ENCODE measurements at places on chromosomes 4 and X.
A peak's percentile ranks its signal among the peaks of the same experiment; 100 is the strongest.

DNA sequence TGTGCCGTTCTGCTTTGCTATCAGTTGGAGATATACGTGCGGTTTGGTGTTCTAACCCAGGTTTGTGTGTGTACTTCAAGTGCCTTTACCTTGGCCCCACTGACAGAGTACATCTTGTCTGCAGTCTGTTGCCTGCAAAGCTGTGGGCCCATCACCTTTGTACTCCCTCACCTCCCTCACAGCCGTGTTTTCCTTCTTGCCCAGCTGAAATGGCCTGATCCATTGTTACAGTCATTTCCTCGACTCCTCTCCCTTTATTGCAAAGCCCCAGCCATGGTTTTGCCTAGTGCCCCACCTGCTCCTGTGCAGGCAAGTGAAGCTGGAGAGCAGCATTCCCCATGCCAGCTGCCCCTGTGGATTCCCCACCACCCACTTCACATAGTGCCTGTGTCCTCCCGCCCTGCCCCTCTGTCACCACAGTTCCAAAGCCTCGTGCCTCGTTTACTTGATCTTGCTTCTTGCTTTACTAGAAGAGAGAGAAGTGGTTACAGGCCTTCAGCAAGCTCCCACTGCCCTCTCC is 55.2 kb upstream of the TLR2 start:
- no peak for DNase-seq

DNA sequence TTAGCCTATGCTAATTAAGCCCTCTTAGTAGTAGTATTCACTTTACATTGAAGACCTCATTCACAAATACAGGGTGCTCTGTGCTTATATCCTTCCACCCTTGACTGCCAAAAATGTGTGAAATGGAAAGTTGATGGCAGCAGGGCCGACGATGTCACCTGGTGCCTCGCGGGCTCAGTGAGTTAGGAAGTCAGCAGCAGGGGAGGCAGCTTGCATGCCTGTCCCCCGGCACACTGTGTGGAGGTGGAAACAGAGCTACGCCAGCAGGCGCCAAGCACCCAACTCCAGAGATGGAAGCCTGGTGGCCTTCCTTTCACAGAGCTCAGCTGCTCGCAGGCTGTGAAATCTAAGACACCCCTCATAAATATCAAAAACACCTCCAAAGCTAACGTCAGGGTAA is 8.4 kb downstream of the MSL3 start:
- no peak for DNase-seq

- DNase-seq, result no peak
Observed at GRCh38 chr4:40648131-40648530, 18.5 kb upstream of the RBM47 start.

DNA sequence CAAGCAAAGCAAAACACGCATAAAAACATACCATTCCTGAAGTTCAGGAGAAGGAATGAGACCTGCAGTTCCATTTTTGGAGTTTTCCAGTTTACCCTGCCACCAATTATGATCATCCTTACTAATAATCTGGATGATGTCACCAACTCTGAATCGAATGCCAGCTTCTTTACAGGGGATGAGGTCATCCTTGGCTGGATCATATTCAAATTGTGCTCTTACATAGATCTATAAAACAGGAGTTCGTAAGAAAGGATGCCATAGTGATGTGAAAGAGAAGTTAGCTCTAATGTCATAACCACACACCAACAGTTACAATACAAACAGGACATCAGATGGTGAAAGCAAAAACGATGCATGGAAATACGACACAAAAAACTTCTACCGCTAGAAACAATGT is 106.5 kb downstream of the NYX start:
- DNase-seq, result peak; percentile 18

GRCh38 chr4:142386856-142387255 is 459.2 kb downstream of the INPP4B start:
- DNase-seq, result no peak

- no peak for DNase-seq
Observed at GRCh38 chrX:20461002-20461401, 194.3 kb upstream of the RPS6KA3 start.

GRCh38 chr4:125393825-125394224 is 79.1 kb downstream of the FAT4 start:
- no peak for DNase-seq

DNA sequence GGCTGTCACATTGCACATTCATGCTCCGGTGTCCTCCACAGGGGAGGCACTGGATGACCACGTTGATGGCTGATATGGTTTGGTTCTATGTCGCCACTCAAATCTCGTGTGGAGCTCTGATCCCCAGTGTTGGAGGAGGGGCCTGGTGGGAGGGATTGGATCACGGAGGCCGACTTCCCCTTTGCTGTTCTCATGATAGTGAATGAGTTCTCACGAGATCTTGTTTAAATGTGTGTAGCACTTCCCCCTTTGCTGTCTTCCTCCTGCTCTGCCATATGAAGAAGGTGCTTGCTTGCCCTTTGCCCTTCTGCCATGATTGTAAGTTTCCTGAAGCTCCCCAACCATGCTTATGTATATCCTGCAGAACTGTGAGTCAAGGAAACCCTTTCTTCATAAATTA is 22.3 kb upstream of the NAT8L start:
- DNase-seq, result no peak

- DNase-seq, result no peak
Observed at GRCh38 chr4:61741327-61742096, 541.4 kb downstream of the ADGRL3 start.

- DNase-seq, result no peak
Observed at GRCh38 chrX:127389900-127390299, 570.4 kb downstream of the PRR32 start.

DNA sequence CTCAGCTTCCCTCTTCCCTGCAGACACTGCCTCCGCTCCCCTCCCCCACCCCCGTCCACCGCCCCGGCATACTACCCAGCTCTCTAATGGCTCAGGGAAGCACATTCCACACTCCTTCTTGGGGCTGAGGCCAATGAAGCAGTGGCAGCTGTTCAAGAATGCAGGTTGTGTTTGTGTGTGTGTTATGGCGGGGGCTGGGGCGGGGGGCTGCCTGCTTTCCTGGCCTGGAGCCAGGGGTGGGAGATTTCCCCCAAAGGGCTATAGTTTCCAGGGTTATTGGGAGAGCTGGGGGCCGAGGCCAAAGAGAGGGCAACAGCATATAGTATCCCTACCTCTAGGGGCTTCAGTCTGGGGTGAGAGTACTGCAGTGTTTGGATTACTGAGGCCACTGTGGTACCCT is 149.4 kb downstream of the EFNB1 start:
- DNase-seq, result no peak

GRCh38 chr4:167233685-167234315 is 494 bp downstream of the SPOCK3 start:
- DNase-seq, result no peak

- DNase-seq, result no peak
Observed at GRCh38 chrX:17553469-17553868, 178.5 kb downstream of the NHS start.

- DNase-seq, result peak; percentile 24
Observed at GRCh38 chrX:115561605-115562479, 868 bp downstream of the PLS3 start.

- no peak for DNase-seq
Observed at GRCh38 chrX:97494756-97495372, 611.2 kb downstream of the RPA4 start.

GRCh38 chr4:134753390-134753789 is 551.8 kb upstream of the PABPC4L start:
- DNase-seq, result no peak

GRCh38 chr4:161949946-161950725 is 213.7 kb downstream of the FSTL5 start:
- peak; percentile 1 for DNase-seq

DNA sequence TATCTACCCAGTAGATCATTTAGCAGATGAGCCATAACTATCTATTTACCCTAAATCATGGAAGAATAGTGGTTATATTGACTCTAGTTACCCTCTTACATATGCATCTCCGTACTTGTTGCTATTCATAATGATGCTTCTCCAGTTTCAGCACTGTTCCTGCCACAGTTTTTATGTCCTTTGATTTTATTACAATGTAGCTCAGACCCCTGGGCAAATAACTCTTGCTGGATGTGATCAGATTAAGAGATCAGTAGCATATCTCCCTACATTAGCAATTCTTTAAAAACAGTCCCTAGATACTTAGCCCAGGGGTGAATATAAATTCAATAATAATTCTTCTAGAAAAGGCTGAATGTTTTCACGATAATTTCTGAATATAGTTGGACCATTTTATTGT is 696.5 kb downstream of the ADGRL3 start:
- no peak for DNase-seq

DNA sequence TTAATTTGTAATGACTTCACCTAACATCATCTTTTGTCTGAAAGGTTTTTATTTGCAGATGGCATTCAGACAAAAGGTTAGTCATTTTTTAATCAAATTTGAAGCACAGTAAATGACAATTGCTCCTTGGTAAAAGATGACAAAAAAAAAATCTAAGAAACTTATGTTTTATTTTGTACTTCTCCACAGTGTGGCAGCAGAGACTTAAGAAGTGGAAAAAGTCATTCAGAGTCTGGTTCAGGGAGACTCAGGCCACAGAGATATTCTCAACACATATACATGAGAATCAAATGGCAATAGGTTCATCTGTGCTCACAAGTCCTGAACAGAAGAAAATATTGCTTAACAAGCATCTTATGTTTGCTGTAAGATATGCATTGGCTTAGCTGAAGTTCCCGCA is 436.2 kb downstream of the KCNIP4 start:
- peak; percentile 32 for DNase-seq

GRCh38 chr4:74056858-74057562 is 18.5 kb upstream of the CXCL3 start:
- peak; percentile 87 for DNase-seq

- no peak for DNase-seq
Observed at GRCh38 chr4:56733352-56733751, 52.3 kb upstream of the HOPX start.

GRCh38 chr4:98509721-98510120 is 148.7 kb downstream of the TSPAN5 start:
- DNase-seq, result no peak

GRCh38 chrX:1591863-1592469 is 562 bp downstream of the AKAP17A start:
- DNase-seq, result no peak

GRCh38 chr4:184459413-184459812 is 14.9 kb downstream of the IRF2 start:
- no peak for DNase-seq

GRCh38 chrX:107753187-107753586 is 22.4 kb downstream of the TSC22D3 start:
- DNase-seq, result no peak

DNA sequence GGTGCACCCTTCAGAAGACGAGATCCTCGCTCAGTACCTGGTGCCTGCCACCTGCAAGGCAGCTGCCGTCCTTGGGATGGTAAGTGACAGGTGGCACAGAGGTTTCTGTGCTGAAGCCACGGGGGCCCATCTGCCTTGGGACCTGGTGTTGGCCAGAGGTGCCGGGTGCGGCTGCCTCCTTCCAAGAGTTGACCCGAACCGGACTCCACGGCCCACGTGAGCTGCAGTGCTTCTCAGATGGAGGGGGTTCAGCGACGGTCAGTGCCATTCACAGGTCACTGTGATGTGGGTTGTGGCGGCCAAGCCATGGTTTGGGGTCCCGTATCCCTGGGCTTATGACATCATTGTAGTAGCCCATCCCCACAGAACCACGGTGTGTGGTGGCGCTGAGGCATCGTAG is 19.0 kb upstream of the MSANTD1 start:
- DNase-seq, result no peak

GRCh38 chr4:168384437-168385141 is 66.0 kb upstream of the DDX60 start:
- no peak for DNase-seq

GRCh38 chr4:13285336-13285735 is 198.8 kb downstream of the RAB28 start:
- DNase-seq, result no peak
